Osteocyte (in vitro differentiated cells): ENCODE measurements at places on chromosomes 3 and 15. TPM values are rescaled to one million over a fixed set of nuclear protein-coding genes. Genes with fewer than 3 reads are reported as not detected.
A peak's percentile ranks its signal among the peaks of the same experiment; 100 is the strongest.

GRCh38 chr15:50774450-50774849, 8.9 kb upstream of the SPPL2A start:
- H3K4me1 ChIP-seq, result no peaks in the 10 kb centered on the region
- no peaks in the 10 kb centered on the region for H3K36me3 ChIP-seq
- H3K4me3 ChIP-seq, result no peak overlapping the region
- H3K27me3 ChIP-seq, result no peaks in the 10 kb centered on the region

Gene ROBO1
- total RNA-seq, result 73.8 and 79.6 TPM in 2 replicates

DNA sequence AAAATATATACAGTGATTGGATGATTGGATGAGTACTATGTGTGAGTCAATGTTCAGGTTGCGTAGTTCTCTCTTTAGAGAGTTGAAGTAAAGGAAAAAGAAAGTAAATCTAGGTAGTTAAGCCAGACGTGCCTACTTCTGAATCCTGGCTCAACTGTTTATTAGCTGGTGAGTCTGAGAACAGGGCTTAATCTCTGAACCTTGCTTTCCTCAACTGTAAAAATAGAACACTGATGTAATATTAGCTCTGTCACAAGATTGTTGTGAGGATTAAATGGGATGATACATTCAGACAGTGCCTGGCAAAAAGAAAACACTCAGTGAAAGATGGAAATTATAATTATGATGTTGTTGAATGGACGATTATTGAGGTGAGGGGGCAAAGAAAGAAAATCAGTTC, 413.4 kb downstream of the MAGI1 start:
- H3K27me3 ChIP-seq, result no peaks in the 10 kb centered on the region
- no peak overlapping the region for H3K27ac ChIP-seq
- H3K36me3 ChIP-seq, result no peaks in the 10 kb centered on the region
- no peaks in the 10 kb centered on the region for H3K4me1 ChIP-seq
- no peak overlapping the region for H3K4me3 ChIP-seq

Gene ANKUB1
- total RNA-seq, result not detected in 2 replicates

- no peaks in the 10 kb centered on the region for H3K36me3 ChIP-seq
- peaks cover 1% of the 10 kb centered on the region for H3K4me1 ChIP-seq
- no peak overlapping the region for H3K4me3 ChIP-seq
- H3K27me3 ChIP-seq, result peaks cover 26% of the 10 kb centered on the region
- DNase-seq, result no peak
Measured at GRCh38 chr15:77915261-77915960, 162.1 kb downstream of the TBC1D2B start.

Gene LRIG1
- 60.8 and 64.2 TPM in 2 replicates for total RNA-seq

- peaks cover 30% of the 10 kb centered on the region for H3K36me3 ChIP-seq
- H3K4me1 ChIP-seq, result peaks cover 3% of the 10 kb centered on the region
- no peak overlapping the region for H3K4me3 ChIP-seq
Measured at GRCh38 chr15:34942363-34942762, 27.2 kb downstream of the AQR start.

DNA sequence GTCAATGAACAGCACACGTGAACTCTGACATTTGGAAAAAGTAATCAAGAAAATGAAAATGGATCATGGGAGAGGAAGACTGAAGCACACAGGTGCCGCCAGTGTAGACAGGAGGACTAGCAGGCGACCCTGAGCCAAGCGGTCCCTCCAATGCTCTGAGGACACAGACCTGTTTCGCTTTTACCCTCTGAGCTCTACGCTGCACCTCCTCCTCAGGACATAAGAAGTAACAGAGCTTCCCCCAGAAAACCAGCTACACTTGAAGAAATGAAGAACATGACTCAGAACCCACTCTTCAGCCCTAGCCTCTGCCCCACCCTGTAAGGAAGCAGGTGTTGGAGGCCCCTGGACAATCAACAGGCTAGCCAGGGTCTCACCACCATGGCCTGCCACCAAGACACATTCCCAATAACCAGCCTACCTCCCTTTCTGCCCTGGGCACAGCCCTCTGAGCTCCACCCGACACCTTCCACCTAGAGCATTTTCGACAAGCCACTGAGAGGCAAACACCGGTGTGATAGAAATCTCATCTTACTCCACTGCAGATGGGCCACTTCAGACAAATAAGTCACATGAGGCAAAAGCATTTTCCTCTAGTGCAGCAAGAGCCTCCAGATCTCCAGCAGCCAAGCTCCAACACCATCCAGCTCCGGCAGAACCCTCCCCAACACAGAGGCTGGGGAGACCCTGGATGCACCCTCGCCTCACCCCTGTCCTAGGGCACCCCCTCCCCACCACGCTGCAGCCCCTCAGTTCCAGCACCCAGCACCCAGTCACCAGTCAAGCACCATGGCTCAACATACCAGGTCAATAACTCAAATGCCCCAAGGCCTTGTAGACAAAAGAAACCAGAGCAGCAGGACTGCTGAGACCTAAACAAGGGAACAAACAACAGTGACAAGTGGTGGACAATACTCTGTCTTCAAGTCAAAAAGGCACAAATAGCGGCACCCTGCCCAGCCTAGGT, 11.4 kb downstream of the FAM174B start:
- H3K36me3 ChIP-seq, result no peaks in the 10 kb centered on the region
- H3K4me1 ChIP-seq, result peaks cover 10% of the 10 kb centered on the region
- no peak overlapping the region for H3K27ac ChIP-seq
- H3K4me3 ChIP-seq, result no peak overlapping the region

DNA sequence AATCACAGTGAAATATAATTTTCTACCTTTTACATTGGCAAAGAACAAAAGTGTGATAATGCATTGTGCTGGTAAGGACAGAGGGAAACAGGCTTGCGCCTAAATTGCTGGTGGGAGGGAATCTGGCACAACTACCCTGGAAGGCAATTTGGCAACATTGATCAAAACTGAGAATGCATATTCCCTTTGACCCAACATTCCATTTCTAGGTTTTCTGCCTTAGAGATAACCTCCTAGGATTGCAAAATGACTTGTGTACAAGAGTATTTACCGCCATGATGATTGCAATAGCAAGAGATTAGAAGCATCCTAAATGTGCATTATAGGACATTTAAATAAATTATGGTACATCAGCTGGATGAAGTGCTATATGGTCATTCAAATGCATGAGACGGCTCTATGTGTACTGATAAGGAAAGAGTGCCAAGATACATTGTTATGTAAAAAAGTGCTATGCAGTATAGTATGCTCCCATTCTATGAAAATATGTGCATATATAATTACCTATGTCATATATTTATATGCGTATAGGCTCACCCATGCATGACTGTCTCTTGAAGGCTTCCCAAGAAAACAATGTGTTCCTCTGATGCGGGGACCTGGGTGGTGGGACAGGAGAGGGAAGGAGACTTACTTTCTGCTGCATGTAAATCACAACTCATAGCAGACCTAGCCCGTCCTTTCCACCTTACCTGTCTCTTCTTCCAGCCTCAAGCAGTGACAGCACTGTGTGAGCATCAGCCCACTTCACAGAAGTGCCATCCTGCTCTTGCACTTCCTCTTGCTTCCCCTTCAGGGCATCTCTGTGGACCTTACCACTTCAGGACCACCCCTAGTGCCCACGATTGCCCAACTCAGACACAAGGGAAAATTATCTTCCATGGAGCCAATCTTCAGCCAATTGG, 249.9 kb upstream of the TLE3 start:
- no peak overlapping the region for H3K27ac ChIP-seq
- H3K4me1 ChIP-seq, result no peaks in the 10 kb centered on the region
- no peaks in the 10 kb centered on the region for H3K36me3 ChIP-seq
- peak; percentile 38 for DNase-seq

GRCh38 chr3:143810953-143811265, 37.4 kb downstream of the SLC9A9 start:
- H3K27ac ChIP-seq, result no peak overlapping the region
- peaks cover 3% of the 10 kb centered on the region for H3K36me3 ChIP-seq
- peaks cover 15% of the 10 kb centered on the region for H3K4me1 ChIP-seq
- H3K27me3 ChIP-seq, result peaks cover 2% of the 10 kb centered on the region
- no peak overlapping the region for H3K4me3 ChIP-seq

Gene CCK
- total RNA-seq, result not detected in 2 replicates

DNA sequence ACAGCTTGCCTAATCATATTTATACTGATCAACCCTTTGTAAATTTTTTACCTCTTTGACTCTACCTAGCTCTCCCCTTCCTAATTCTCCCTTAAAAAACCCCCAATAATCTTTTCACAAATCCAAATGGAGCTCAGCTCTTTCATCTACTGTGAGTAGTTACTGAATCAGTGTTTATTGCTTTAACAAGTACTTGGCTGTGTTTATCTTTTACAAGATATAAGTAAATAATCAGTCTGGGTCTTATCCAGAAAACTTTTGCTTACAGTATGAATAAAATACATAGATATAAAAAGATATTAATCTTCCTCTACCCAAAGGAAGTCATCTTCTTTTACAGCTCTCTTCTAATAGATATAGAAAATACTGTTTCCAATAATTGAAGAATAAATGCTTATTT, 366.4 kb downstream of the RAP2B start:
- H3K27ac ChIP-seq, result no peak overlapping the region
- H3K4me3 ChIP-seq, result no peak overlapping the region
- peaks cover 36% of the 10 kb centered on the region for H3K27me3 ChIP-seq
- H3K36me3 ChIP-seq, result no peaks in the 10 kb centered on the region
- H3K4me1 ChIP-seq, result no peaks in the 10 kb centered on the region

DNA sequence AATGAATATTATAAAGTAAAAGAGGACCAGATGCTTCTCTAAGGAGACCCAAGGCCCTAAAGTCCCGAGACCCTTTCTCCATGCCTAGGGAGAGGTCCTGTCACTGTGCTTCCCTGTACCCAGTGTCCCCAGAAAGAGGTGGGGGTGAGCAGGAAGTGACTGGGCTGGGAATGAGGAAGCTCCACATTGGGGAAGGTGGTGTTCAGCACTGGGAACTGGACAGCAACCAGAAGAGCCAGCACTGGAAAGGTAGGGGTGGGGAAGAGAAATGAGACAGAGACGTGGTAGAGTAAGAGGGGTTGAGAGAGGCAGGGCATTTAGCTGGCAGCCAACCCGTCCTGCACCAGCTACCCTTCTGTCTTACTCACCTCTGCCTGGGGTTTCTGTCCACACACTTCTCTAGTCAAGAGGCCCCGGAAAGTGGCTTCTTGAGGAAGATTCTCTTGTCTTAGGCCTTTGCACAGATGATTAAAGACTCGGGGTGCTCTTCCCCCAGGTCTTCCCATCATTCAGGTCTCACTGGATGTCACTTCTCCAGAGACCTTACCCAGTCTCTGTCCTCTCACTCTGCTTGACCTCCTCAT, 12.2 kb downstream of the RRP9 start:
- no peak overlapping the region for H3K27ac ChIP-seq
- H3K4me1 ChIP-seq, result no peaks in the 10 kb centered on the region

DNA sequence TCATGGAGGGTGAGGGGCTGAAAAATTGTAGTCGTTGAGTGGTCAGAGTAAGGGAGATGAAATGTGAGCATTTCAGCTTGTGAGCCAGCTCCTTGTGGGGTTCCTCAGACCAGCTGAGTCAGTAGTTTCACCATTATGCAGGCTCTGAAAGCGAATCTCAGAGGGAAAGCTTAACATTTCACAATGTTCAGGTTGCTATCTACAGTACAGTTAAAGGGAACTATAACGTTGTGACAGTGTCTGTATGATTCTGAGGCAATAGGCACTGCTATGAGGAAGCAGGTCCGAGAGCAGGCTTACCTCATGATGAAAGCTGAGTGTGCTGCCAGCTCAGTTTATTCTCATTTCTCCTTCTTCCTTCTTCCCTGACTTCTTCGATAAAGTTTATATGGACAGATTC, 469.6 kb downstream of the EDEM1 start:
- DNase-seq, result no peak
- no peaks in the 10 kb centered on the region for H3K27me3 ChIP-seq
- no peak overlapping the region for H3K4me3 ChIP-seq
- no peaks in the 10 kb centered on the region for H3K36me3 ChIP-seq

Gene SV2B
- total RNA-seq, result not detected in 2 replicates

DNA sequence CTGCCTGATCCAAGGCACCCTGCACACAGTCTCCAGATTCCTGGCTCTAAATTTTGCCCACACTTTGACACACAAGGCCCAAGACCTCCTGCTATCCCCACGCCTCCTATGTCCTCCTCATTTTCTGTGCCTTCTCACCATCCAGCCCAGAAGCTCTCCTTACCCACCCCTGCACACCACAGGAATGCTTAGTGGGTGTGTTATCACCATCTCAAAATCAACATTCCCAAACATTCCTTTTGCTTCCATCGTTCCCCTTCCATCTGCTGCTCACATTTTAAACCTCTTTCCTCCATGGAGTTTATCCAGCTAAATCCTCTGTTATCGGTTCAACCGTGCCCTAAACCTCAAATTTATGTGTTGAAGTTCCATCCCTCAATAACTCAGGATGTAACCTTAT, 43.9 kb downstream of the DGKG start:
- no peaks in the 10 kb centered on the region for H3K4me1 ChIP-seq
- no peak overlapping the region for H3K27ac ChIP-seq
- peaks cover 9% of the 10 kb centered on the region for H3K27me3 ChIP-seq
- no peaks in the 10 kb centered on the region for H3K36me3 ChIP-seq
- DNase-seq, result no peak
- no peak overlapping the region for H3K4me3 ChIP-seq

GRCh38 chr3:121786485-121786884, 36.9 kb upstream of the GOLGB1 start:
- no peak overlapping the region for H3K4me3 ChIP-seq
- no peaks in the 10 kb centered on the region for H3K27me3 ChIP-seq
- no peak overlapping the region for H3K27ac ChIP-seq
- no peaks in the 10 kb centered on the region for H3K4me1 ChIP-seq

DNA sequence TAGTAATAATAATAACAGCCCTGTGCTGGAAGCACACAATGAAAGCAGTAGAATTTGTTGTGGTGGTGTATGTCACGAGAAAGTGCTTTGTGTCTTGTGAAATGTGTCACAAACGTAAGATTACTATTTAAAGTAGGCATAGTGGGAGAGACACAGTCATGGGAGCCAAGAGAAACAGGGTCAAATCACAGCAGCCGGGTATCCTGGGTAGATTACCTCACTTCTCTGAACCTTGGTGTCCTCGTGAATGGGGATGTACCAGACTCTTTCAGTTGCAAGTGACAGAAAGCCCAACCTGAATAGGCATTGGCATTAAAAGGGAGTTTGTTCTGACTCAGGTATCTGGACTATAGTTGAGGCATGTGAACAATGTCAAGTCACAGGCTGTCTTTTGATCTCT, 29.1 kb upstream of the SRGAP3 start:
- H3K36me3 ChIP-seq, result no peaks in the 10 kb centered on the region
- no peak overlapping the region for H3K27ac ChIP-seq
- peaks cover 12% of the 10 kb centered on the region for H3K27me3 ChIP-seq
- H3K4me1 ChIP-seq, result no peaks in the 10 kb centered on the region
